ENCODE measurements at places on chromosomes 3 and 15. TPM values are rescaled to one million over a fixed set of nuclear protein-coding genes. Genes with fewer than 3 reads are reported as not detected.
A peak's percentile ranks its signal among the peaks of the same experiment; 100 is the strongest.

- peak; percentile 77 for DNase-seq
Observed at GRCh38 chr15:44882499-44882968, 74.0 kb upstream of the TERB2 start.

Gene CCDC54
- polyA plus RNA-seq = not detected

DNA sequence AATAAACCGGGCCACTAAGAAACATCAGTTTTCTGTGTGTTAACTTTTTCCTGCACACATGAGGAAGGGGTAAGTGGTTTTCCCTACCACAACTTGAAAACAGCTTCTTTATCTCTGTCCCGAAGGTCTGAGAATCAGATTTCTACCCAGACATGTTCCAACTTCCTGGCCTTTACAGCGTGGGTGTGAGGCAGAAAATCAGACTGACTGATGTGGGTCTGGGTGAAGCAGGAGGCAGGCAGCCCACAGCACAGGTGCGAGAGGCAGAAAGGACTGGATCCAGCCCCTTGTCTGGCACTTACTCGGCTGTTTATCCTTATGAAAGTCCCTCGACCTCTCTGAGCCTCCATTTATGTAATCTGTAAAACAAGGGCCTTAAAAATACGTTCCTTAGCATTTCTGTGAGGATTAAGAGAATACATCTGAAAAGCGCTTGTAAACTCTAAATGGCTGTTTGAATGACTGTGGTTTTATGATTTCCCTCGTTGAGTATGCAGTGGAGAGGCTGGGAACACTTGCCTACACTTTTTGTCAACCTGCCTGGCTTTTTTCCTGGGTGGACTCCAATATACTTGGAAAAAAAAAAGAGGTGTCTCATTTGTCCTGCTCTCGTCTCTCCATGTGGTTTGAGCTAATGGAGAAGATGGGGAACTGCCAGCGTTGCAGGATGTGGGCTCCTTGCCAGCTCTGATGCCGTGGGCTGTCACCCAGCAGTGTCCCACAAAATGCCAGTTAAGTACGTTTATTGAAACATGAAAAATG, 3.1 kb downstream of the AGBL1 start:
- DNase-seq = no peak

Gene C2CD4A
- not detected for polyA plus RNA-seq

- DNase-seq = no peak
Observed at GRCh38 chr3:196941729-196942225, 551 bp downstream of the NCBP2 start.

Gene CSPG4
- 5.9 TPM for polyA plus RNA-seq

DNA sequence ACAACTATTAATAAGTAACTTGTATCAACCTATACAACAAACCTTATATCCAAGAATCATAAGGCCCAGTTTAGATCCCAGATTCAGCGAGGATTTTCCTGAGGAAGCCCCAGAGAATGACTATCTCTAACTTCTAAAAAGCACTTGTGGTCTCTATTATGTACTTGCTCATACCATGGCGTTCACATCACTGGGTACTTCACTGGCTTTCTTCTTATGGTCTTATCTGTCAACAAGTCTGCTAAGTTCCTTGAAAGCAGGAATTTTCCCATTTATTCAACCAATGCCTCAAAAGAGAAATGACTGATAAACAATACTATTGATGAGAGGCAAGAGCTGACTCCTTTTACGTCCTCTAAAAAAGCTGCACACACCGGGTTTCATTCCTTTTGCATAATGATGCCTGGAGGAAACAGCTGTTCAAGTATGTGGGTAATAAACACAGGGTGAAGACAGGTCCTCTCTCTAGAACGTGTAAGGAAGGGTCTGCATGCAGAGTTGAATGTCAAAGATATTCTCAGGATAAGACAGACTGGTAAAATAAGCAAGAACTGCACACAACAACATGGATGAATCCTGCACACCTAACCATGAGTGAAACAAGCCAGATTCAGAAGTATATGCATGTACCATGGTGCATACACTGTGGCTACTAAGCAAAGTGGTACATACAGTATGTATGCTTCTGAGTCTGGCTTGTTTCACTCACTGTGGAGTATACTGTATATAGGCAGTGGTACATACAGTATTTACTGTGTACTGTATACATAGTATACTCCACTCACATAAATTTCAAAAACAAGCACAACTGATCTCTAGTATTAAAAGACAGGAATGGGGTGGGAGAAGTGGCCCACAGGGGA, 408.7 kb downstream of the SHQ1 start:
- no peak for DNase-seq

Gene SIDT1
- 0.08 TPM for polyA plus RNA-seq

- DNase-seq = no peak
Observed at GRCh38 chr3:81951106-81951505, 189.7 kb upstream of the GBE1 start.

DNA sequence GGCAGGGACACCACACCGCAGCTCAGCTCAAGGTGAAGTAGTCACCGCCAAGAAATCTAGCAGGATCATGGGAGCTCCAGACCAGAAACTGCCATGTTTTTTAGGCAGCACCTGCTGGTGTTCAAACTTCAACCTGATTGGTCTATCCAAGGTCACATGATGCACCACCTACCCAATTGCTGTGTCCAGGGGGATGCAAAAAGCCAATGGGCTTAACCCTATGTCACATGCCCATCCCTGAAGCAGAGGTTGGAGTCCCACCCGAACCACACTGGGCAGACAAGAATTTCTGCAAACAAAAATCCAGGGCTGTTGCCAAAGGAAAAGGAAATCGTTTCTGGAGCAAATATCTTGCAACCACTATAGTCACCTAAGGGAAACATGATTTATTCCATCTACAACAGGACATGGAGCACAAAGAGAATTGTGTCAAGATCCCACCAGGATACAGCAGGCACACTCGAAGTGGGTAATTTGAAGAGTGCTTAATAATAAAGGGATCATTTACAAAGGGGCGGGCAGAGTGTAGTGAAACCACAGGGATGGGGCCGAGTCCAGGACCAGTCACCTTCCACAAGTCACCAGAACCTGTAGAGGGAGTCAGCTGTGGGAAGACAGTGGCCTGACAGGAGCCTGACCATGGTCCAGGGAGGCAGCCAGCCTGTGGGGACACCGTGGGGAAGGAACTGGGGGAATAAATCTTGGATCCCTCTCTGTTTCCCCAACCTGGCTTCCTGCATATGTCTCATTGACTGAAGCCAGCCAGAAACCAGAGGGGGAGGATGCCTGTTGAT, 34.2 kb upstream of the TSEN2 start:
- no peak for DNase-seq

- no peak for DNase-seq
Observed at GRCh38 chr3:107345822-107346405, 31.3 kb upstream of the CCDC54 start.

DNA sequence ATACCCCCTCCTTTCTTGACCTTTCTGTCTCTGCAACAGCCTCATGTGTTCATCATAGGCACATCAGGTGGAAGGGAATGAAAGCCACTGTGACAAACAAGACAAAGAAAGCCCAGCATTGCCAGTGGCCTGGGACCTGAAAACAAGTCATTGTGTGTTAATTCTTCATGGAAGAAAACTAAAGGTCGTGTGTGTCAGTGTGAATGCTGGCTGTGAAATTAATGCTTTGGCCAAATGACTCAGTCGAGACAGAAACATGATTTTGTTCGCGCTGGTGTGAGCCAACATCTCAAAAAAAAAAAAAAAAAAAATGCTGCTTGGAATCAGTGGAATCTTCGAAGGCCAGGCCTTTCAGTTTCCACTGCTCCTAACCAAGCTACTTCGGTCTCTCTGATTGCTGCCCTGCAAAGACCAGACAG, 386.5 kb upstream of the PROK2 start:
- no peak for DNase-seq

Gene CA12
- 220 TPM for polyA plus RNA-seq

DNA sequence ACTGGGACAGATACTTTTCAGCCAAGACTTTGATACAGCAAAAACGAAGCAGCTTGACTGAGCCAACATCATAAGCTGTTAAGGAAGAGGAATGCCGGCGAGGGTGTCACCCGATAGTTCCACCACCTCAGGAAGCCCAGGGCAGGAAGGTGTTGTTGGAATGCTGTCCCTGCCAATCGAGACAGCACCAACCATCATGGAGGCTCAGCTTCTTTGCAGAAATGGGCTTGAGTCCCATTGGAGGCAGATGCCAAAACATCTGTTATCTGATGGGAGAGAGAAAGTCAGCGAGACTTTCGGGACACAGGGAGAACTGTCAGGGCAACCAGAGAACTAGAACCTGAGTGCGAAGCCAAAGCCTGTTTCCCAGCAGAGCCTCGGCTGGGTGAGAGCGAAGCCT, 50.7 kb downstream of the CA12 start:
- no peak for DNase-seq

Gene GPR149
- polyA plus RNA-seq = not detected

- peak; percentile 13 for DNase-seq
Observed at GRCh38 chr15:36882487-36883131, 217.7 kb downstream of the MEIS2 start.

DNA sequence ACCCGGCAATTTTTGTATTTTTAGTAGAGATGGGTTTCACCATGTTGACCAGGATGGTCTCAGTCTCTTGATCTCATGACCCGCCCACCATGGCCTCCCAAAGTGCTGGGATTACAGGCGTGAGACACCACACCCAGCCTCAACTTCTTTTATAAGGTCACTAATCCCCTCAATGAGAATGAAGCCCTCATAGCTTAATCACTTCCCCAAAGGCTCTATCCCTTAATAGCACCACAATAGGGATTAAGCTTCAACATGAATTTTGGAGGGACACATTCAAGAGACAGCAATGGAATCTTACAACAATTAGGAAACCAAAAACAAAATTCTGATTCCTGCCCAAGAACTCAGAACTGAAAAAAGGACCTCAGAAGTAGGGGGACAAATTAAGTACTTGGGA, 126.8 kb downstream of the ATP1B3 start:
- DNase-seq = no peak

GRCh38 chr3:190596349-190597285, 82.7 kb downstream of the IL1RAP start:
- DNase-seq = no peak

DNA sequence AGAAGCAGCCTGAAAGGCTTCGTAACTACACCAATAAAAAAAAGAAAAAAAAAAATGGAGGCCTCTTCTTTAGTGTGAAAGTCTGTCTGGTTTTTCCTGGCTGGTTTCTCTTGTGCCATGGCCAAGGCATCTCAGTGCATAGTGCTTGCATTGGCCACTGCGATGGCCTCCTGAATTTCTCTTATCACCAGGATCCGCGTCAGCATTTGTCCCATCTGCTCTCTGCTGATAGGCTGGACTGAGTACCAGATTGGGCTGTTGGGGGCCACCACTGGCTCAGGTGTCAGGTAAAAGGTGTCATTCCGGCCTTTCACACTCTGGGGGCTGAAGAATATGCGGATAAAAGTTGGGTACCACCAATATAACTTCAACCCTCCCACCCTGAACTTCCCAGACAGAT, 1.1 kb upstream of the IMPDH2 start:
- no peak for DNase-seq

GRCh38 chr15:33846142-33846541, 122.2 kb upstream of the CHRM5 start:
- no peak for DNase-seq

GRCh38 chr15:70741107-70741531, 22.2 kb downstream of the UACA start:
- DNase-seq = peak; percentile 66

- peak; percentile 83 for DNase-seq
Observed at GRCh38 chr3:171809611-171809860, 747 bp downstream of the PLD1 start.

DNA sequence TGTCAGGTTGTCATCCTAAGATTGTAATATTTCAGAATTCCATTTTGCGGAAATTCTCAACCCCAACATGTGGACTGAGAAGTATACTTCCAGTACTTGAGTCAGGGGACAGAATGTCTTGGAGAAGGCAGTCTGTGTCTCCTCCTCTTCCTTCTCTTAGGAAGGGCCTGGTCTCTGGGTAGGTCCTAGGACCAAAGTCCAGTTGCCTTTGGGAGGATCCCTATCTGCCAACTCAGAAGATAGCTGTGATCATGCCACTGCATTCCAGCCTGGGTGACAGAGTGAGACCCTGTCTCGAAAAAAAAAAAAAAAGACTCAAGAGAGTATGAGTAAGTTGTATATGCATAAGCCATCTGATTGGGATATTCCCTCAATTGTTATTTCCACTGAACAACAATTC, 23.9 kb upstream of the FAM3D start:
- no peak for DNase-seq

DNA sequence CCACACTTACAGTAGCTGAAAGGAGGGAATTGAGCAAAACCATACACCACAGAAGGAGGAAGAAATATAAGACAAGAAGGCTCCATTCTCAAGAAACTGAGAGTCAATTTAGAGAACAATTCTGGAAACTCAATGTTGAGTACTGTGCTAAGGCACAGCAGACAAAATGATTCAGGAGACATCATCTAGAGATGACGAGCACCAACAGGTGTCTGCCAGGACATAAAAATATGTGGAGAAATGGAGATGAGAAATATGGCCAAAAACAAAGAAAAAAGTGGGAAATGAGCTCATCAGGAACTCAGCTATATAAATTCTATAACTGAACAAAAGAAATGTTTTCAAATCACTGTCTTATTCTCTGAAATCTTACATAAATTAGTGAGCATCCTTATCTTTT, 343.7 kb downstream of the ERC2 start:
- no peak for DNase-seq

Gene METTL6
- polyA plus RNA-seq = 14.5 TPM

DNA sequence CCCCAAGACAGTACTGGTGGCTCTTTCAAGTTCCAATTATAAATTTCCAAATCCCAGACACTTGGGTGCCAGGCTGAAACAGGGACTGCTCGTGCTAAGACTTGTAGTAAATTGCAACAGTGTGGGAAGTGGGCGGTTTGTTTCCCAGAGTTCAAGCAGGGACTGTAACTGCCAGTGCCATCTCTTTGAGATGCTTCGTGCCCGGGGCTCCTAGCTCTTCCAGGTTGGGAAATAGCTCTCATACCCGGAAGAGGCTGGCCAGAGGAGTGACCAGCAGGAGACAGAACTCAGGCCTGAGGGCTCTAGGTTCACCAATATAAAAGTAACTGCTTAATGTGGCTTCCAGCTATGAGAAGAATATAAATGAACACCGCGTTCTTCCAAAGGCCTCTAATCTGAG, 54.0 kb upstream of the NEO1 start:
- DNase-seq = peak; percentile 55

DNA sequence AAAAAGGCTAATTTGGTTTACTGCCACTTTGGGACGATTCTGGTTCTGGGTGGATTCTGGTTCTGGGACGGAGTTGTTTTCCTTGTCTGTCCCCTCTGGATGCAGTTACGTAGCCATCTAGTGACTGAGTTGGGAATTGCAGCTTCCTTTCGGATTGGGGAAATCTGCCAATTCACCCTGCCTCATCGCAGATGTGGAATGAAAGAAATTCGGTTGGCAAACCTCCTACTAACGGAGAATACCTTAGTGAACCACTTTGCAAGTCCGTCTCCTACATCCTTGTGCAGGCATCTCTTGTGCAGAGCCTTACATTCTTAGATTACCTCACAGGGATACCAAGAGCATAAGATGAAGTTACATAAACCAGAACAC, 31.5 kb upstream of the AP4E1 start:
- peak; percentile 79 for DNase-seq
